ENCODE measurements at places on chromosomes 11 and 22. TPM values are rescaled to one million over a fixed set of nuclear protein-coding genes. Genes with fewer than 3 reads are reported as not detected.

- H3K36me3 ChIP-seq, result no peaks in the 10 kb centered on the region
- no peak overlapping the region for H3K4me3 ChIP-seq
- peaks cover 7% of the 10 kb centered on the region for H3K4me1 ChIP-seq
- no peak for DNase-seq
- H3K27me3 ChIP-seq, result no peaks in the 10 kb centered on the region
These were observed 17.0 kb downstream of the FADS3 start for GRCh38 chr11:61874377-61874809.

DNA sequence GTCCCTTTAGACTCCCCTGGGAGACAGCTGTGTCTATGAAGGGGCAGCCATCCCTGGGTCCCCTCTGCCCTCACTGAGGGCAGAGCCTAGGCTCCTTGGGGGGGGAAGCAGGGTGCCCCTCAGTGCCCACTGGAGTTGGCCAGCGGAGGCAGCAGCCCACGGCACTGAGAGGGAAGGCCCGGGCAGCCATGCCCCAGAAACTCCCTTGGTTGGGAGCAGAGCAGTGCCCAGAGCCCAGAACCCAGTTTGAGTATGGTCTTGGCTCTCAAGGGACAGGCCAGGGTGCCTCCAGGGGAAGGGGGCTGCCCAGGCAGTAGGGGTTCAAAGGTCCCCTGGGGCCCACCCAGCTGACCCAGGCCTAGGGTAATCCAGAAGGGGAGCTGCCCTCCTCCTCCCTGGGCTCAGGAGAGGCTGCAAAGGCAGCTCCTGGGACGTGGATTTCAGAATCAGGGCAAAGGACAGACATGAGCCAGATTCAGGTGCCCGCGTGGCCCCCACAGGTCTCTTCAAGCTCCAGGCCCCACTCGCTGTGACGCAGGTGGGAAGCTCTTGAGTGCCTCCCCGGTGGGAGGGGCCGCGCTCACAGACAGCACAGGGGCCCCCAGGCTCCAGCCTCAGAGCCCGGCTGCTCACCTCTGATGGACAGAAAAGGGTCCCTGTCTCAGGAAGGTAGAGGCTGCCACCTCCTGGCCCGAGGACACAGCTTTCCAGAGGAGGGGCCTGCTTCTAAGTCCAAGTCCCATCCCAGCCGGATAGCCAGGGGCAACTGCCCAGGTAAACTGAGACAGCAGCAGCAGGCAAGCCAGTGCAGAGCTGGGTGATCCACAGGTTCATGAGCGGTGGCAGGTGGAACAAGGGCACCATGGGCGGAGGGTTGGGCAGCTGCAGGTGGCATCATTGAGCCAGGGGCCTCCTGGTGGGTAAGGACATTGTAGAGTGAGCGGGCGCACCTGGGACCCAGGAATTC is 2.6 kb downstream of the C11orf21 start:
- H3K4me3 ChIP-seq, result no peak overlapping the region
- H3K27ac ChIP-seq, result peak overlapping the region; percentile 90
- H3K36me3 ChIP-seq, result no peaks in the 10 kb centered on the region
- peaks cover 22% of the 10 kb centered on the region for H3K4me1 ChIP-seq
- peak; percentile 80 for DNase-seq
- no peaks in the 10 kb centered on the region for H3K27me3 ChIP-seq

- no peak overlapping the region for H3K4me3 ChIP-seq
- no peak for DNase-seq
- no peak overlapping the region for H3K27ac ChIP-seq
- no peaks in the 10 kb centered on the region for H3K36me3 ChIP-seq
- no peaks in the 10 kb centered on the region for H3K4me1 ChIP-seq
- H3K27me3 ChIP-seq, result peaks cover 6% of the 10 kb centered on the region
These were observed 146.0 kb downstream of the BBOX1 start for GRCh38 chr11:27186580-27186979.

- no peak overlapping the region for H3K4me3 ChIP-seq
- no peak for DNase-seq
- H3K27me3 ChIP-seq, result peaks cover 9% of the 10 kb centered on the region
These were observed 5.0 kb downstream of the VSTM5 start for GRCh38 chr11:93845181-93846092.

DNA sequence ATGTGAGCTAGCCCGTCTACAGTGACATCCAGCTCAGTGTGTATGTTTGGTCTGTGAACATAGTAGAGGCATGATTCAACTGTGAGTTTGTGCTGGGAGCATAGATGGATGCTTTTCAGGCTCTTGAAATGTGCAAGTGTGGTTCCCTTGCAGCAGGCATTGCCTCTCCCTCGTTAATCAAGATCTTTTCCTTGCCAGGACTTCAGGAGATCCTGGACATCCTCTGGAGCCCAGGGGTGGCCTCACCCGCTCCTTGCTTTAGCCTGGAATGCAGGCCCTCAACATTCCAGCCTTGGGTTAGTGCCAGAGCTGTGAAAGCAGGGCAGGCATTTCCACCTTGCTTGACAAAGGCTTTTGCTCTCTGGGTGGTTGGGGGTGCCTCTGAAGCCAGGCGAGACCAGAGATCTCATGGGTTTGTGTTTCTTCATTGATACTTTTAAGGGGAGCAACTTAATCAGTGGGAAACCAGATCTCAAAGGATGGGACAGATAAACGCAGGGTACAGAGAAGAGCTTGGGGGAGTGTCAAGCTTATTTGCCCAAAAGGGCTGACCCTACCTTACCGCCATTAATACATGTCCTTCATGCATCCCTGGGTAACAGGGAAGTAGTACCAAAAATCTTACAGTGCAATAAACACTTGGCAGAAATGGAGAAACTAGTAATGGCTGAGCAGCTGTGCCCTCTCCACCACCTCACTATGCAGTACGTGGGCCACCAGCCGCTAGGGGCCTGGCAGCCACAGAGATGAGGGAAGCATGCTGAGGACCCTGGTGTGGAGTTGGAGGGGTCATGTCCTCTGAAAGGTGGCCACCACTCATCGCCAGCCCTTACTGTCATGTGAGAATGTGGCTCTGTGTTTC is 72.1 kb downstream of the PTPRJ start:
- H3K27me3 ChIP-seq, result no peaks in the 10 kb centered on the region
- H3K27ac ChIP-seq, result peak overlapping the region; percentile 53
- H3K4me3 ChIP-seq, result no peak overlapping the region
- peaks cover 50% of the 10 kb centered on the region for H3K4me1 ChIP-seq

DNA sequence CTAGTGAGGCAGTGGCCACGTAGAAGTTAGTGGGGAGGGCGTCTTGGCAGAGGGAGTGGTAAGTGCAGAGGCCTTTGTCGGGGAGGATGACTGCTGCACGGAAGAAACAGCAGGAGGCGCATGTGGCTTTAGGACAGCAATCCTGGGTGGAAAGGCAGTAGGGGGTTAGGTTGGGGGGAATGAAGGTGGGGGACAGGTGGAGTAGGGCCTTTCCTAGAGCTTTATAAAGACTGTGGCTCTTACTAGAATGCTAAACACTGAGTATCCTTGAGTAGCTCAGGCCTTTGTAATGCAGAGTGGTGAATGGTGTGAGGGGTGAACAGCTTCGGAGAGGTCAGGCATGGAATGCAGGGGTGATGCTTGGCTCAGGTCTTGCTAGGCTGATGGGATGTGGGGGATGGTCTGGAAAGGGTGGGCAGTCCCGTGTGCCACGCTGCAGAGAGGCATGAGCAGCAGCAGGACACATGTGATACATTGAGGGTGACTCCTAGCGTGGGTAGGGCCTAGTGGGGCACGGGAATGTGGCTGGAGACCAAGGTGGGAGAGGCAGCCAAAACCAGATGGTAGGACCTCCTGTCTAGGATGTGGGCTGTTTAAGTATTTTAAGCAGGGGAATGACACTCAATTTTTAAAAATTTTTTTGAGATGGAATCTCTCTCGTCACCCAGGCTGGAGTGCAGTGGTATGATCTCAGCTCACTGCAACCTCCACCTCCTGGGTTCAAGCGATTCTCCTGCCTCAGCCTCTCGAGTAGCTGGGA is 19.2 kb downstream of the AP2A2 start:
- H3K4me1 ChIP-seq, result peaks cover 48% of the 10 kb centered on the region
- no peak overlapping the region for H3K27ac ChIP-seq
- no peaks in the 10 kb centered on the region for H3K27me3 ChIP-seq
- H3K4me3 ChIP-seq, result no peak overlapping the region
- no peak for DNase-seq
- peaks cover 17% of the 10 kb centered on the region for H3K36me3 ChIP-seq

APOL6 gene
- total RNA-seq, result 45.8 TPM

DNA sequence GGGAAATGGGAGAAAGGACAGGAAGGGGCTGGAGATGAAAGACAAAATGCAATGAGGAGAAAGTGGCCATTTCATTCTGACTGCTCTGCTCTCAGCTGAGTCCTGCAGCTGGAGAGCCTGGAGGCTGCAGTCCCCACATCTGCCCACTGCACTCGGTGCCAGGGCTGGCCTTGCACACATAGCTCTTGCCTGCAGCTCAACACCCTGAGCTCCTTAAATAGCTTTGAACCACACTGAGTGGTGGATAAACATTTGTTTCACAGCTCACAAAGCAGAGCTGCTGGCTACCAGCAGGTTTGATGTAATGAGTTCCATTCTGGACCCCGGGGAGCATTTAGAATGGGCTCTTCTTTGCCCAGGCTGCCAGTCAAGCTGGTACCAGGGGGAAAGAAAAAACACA is 426.1 kb upstream of the CADM1 start:
- H3K36me3 ChIP-seq, result no peaks in the 10 kb centered on the region
- no peaks in the 10 kb centered on the region for H3K27me3 ChIP-seq
- no peak overlapping the region for H3K4me3 ChIP-seq
- DNase-seq, result no peak
- peaks cover 21% of the 10 kb centered on the region for H3K4me1 ChIP-seq

GRCh38 chr11:36532941-36533601 is 23.0 kb upstream of the TRAF6 start:
- peak overlapping the region; percentile 51 for H3K27ac ChIP-seq
- no peaks in the 10 kb centered on the region for H3K36me3 ChIP-seq
- no peaks in the 10 kb centered on the region for H3K27me3 ChIP-seq
- no peak overlapping the region for H3K4me3 ChIP-seq

CPT1A gene
- 118 TPM for total RNA-seq

GRCh38 chr11:60221692-60222091 is 21.2 kb downstream of the MS4A4E start:
- DNase-seq, result no peak
- H3K4me3 ChIP-seq, result no peak overlapping the region
- no peaks in the 10 kb centered on the region for H3K36me3 ChIP-seq
- no peak overlapping the region for H3K27ac ChIP-seq

JHY gene
- 5.6 TPM for total RNA-seq

GRCh38 chr11:128288368-128288767 is 299.0 kb downstream of the ETS1 start:
- peaks cover 67% of the 10 kb centered on the region for H3K4me1 ChIP-seq
- DNase-seq, result no peak
- H3K4me3 ChIP-seq, result no peak overlapping the region
- H3K27me3 ChIP-seq, result no peaks in the 10 kb centered on the region

GRCh38 chr22:27574002-27574366 is 227.6 kb downstream of the MN1 start:
- H3K36me3 ChIP-seq, result no peaks in the 10 kb centered on the region
- no peak for DNase-seq
- no peak overlapping the region for H3K27ac ChIP-seq
- H3K4me3 ChIP-seq, result no peak overlapping the region
- H3K4me1 ChIP-seq, result no peaks in the 10 kb centered on the region

- no peaks in the 10 kb centered on the region for H3K4me1 ChIP-seq
- H3K27me3 ChIP-seq, result no peaks in the 10 kb centered on the region
- no peak for DNase-seq
- H3K36me3 ChIP-seq, result no peaks in the 10 kb centered on the region
- H3K4me3 ChIP-seq, result no peak overlapping the region
- no peak overlapping the region for H3K27ac ChIP-seq
These were observed 14.9 kb upstream of the GALNT18 start for GRCh38 chr11:11636671-11637070.

- H3K36me3 ChIP-seq, result no peaks in the 10 kb centered on the region
- no peak for DNase-seq
- no peak overlapping the region for H3K27ac ChIP-seq
- H3K27me3 ChIP-seq, result no peaks in the 10 kb centered on the region
- peaks cover 8% of the 10 kb centered on the region for H3K4me1 ChIP-seq
These were observed 64.0 kb upstream of the PPP6R3 start for GRCh38 chr11:68396516-68396915.

GRCh38 chr11:75779960-75780359 is 11.4 kb downstream of the DGAT2 start:
- H3K27ac ChIP-seq, result no peak overlapping the region
- H3K4me3 ChIP-seq, result no peak overlapping the region
- peak; percentile 75 for DNase-seq

DNA sequence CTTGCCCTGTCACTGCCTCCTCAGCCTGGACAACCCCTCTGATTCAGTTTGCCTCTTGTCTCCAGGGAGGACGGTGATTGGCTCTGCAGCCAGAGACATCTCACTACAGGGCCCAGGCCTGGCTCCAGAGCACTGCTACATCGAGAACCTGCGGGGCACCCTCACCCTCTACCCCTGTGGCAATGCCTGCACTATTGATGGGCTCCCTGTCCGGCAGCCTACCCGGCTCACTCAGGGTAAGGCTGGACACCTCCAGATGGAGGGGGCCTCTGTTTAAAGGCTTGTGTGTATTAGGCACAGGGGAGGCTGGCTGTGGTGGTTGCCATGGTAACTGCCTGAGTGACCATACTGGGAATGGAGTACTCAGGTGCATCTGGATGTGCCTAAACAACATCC is 8.6 kb downstream of the PHLDB1 start:
- no peak overlapping the region for H3K27ac ChIP-seq
- DNase-seq, result peak; percentile 20
- peaks cover 42% of the 10 kb centered on the region for H3K36me3 ChIP-seq
- H3K4me1 ChIP-seq, result peaks cover 35% of the 10 kb centered on the region

DNA sequence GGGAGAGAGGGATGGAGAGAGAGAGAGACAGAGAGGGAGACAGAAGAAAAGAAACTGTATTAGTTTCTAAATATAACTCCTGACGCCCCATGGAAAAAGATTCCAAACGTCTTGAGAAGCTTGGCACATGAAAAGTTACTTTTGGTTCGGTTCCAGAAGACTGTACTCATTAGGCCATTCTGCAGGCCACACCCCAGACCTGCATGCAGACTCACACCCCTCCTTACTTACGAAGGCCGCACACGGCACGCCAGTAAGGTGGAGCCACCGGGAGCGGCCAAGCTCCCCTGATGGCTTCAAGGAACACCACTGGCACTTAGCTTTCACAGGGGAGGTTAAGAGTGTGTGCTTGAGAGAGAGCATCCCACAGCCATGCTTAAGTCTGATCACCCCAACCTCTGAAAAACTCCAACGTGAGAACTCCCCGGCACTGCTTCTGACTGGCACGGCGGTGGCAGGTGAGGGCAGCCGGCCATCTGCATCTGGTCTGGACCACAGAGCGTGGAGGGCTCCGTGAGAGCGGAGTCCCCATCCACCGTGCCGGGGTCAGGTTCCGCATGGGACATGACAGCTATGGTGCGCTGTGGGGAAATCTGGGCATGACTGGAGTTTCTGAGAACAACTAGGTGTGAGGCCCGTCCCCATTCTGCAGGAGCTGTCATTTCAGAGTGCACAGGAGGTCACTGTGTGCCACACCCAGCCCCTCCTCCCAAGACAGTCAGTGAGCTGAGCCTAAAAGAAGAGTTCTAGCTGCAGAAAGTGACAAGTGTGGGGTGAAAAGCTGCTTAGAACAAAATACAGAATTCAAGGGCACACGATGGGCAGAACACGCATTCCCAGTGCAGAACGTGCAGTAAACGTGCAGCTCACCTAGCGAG is 62.4 kb downstream of the MYH9 start:
- H3K4me3 ChIP-seq, result no peak overlapping the region
- H3K27ac ChIP-seq, result peak overlapping the region; percentile 92
- H3K36me3 ChIP-seq, result peaks cover 96% of the 10 kb centered on the region
- H3K27me3 ChIP-seq, result no peaks in the 10 kb centered on the region
- no peak for DNase-seq
- peaks cover 99% of the 10 kb centered on the region for H3K4me1 ChIP-seq

GRCh38 chr11:76025068-76025467 is 181.2 kb downstream of the WNT11 start:
- DNase-seq, result no peak
- H3K4me1 ChIP-seq, result no peaks in the 10 kb centered on the region
- H3K36me3 ChIP-seq, result no peaks in the 10 kb centered on the region
- no peak overlapping the region for H3K27ac ChIP-seq
